ENCODE measurements at places on chromosomes 6 and 20.

DNA sequence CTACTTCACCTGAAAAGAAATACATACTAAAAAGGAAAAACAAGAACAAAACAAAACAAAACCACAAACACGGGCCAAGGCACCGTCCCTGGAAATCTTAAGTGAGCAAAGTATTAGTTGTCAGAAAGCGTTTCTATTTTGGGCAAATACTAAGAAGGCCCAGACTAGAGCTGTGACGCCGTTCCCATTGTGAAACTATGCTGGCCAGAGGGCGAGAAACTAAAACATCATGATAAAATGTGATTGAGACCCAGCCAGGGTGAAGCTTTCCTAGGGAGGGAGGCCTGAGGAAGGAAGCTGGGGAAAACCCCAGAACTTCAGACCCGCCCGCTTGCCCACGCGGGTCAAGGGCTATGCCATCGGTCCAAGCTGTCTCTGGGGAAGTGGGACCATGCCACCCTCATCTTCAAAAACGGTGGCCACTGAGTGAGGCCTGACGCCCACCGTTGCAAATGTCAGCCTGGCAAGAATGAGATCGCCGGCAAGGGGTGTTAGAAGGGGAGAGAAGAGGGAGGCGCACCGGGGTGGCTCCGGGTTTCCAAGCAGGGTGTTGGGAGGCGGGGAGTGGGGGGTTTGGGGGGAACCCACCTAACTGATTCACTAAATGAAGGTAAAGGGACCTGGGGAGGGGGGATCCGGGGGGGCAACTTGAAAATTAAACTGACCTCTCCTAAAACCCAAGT, 1950.9 kb upstream of the DEFB115 start:
- DNase-seq, result no peak

GRCh38 chr20:10131732-10132345, 86.8 kb upstream of the SNAP25 start:
- DNase-seq, result no peak

DNA sequence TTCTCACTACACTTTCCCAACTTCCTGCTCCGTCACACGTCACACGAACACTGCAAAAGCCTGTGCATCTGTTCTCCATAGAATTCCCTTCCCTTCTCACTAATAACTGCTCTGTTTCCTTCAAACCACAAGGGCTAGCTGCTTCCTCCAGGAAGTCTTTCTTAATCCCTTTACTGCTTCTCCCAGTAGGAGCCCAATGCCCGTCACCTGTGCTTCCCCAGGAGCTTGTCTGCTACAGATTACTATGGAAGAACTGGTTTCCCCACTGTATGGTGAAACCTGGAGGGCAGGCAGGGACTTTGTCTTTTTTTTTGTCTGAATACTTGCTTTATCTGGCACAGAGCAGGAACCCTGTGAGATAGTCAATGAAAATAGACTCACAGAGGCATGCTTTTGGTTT, 444.7 kb upstream of the MAP3K7 start:
- DNase-seq, result no peak

DNA sequence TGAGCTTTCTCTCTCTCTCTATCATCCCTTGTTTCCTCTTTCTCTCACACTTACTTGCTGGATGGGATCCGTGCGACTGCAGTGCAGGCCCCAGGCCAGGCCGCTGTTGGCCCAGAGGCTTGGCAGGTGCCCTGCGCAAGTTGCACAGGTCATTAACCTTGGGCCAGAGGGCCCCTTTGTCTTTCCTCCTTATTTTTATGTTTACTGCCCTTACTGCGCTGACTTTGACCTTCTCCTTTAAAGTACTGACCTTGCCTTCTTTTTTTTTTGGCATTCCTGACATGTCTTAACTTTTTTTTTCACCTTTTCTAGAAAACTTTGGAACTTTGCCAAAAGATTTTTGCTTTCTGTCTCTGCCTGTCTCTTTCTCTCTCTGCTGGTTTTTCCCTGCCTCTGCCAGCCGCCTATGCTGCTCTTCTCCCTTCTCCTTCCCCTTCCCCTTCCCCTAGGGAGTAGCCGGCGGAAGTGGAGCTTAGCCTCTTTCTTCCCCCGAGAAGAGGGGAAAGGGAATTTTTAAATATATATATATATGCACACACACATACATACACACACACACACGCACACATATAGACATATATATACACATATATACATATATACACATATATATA, 59.6 kb upstream of the CDH4 start:
- DNase-seq, result no peak

DNA sequence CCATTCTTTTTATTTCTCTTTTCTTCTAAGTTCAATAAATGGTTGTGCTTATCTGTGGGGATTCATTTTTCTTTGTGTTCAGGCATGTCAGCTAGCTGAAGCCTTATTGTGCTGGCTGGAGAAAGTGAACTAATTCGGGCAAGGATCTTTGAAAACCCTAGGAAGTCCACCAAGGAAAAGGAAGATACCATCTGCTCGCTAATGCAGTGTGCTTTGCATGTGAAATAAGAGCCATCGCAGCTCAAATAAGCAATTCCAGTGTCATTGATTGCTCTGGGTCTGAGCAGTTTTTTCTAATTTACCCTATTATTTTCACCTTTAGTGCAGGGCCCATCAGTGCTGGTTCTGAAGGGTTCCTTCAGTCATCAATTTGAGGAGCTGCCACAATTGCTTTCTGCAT, 309.4 kb upstream of the SOX4 start:
- no peak for DNase-seq

GRCh38 chr6:146870760-146871159, 272.0 kb downstream of the ADGB start:
- no peak for DNase-seq

DNA sequence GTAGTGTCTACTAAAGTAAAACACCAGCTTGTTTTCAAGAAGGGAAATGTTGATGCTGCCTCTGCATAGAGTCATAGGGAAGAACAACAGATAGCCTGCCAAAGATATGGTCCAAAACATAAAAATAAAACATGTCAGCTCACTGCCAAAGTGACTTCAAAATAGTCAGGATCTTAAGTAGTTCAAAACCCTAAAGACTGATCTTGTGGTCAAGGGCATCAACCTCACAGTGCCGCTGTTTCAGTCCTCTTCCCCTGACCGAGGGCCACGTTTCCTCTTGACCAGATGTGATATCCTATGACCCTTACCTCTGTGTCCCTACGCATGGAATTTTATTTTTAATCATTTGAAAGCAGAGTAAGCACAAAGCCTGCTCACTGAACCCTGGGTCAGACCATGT, 104.2 kb upstream of the CNKSR3 start:
- DNase-seq, result no peak

GRCh38 chr6:158496700-158497099, 63.2 kb upstream of the TMEM181 start:
- no peak for DNase-seq

GRCh38 chr20:16760431-16761304, 12.5 kb downstream of the OTOR start:
- no peak for DNase-seq

DNA sequence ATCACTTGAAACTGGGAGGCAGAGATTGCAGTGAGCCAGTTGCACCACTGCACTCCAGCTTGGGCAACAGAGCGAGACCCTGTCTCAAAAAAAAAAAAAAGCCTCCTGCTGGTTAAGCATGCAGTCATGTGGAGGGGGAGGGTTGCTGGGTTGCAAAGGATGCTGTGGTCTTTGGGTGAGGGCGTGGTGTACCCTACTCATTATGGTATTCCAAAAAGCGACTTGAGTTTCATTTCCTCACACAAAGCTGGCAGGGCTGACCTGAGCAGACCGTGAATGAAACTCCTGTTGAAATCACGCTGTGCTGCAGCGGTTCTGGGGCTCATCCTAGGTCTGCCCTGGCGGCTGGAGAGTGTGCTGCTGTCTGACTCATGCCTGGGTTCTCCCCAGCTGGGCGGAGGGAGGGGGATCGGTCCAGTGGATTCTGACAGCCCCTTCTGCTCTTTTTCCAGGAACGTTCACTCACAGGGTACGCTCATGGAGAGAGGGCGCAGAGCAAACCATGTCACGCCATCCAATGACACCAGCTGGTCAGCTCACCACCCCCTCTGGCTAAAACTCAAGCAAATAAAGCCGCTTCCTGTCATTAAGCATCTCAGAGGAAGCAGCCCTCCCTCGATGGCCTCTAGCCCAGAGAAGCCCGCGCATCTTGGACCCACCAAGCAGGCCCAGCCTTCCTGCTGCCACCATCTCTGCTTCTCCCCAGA, 166.2 kb downstream of the SCML4 start:
- no peak for DNase-seq

GRCh38 chr6:167118839-167119238, 4.1 kb upstream of the CCR6 start:
- DNase-seq, result no peak

- DNase-seq, result no peak
Measured at GRCh38 chr20:574297-574942, 30.8 kb upstream of the CSNK2A1 start.

GRCh38 chr6:56947924-56948323, 7.0 kb upstream of the BEND6 start:
- DNase-seq, result no peak

DNA sequence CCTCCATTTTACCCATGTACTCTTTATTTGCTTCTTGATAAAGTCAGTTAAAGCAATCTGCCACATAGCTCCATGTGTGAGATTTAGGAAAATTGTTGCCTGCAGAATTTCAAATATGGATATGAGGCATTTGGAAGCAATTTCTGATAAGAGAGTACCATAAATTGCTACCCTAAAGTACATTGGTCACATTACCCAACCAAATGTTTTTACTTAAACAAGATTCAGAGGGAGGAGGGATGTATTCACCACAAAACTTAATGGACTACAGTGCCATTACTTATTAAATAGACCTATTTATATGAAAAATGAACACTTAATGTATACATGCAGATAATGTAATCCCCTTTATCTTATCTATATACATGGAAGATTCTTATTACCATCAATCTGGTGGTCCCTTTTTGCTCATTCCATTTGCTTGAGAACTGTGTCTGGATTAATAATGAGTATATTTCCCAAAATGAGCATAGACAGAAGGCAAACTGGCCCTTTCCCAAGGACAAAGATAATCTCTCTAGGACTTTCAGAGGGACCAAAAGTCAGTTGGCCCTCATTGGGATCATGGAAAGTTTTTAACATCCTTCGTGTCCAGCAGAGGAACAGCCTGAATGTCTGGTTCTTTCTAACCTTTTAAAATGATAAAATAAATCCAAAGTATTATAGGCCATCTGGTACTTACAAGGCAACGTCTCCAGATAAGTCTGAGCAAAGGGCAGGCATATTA, 526.4 kb downstream of the CBLN4 start:
- DNase-seq, result no peak

GRCh38 chr6:149084808-149085556, 232.5 kb upstream of the TAB2 start:
- DNase-seq, result no peak

- no peak for DNase-seq
Measured at GRCh38 chr6:22631091-22631490, 61.7 kb downstream of the HDGFL1 start.

GRCh38 chr20:46725186-46726165, 16.0 kb downstream of the SLC2A10 start:
- DNase-seq, result no peak

DNA sequence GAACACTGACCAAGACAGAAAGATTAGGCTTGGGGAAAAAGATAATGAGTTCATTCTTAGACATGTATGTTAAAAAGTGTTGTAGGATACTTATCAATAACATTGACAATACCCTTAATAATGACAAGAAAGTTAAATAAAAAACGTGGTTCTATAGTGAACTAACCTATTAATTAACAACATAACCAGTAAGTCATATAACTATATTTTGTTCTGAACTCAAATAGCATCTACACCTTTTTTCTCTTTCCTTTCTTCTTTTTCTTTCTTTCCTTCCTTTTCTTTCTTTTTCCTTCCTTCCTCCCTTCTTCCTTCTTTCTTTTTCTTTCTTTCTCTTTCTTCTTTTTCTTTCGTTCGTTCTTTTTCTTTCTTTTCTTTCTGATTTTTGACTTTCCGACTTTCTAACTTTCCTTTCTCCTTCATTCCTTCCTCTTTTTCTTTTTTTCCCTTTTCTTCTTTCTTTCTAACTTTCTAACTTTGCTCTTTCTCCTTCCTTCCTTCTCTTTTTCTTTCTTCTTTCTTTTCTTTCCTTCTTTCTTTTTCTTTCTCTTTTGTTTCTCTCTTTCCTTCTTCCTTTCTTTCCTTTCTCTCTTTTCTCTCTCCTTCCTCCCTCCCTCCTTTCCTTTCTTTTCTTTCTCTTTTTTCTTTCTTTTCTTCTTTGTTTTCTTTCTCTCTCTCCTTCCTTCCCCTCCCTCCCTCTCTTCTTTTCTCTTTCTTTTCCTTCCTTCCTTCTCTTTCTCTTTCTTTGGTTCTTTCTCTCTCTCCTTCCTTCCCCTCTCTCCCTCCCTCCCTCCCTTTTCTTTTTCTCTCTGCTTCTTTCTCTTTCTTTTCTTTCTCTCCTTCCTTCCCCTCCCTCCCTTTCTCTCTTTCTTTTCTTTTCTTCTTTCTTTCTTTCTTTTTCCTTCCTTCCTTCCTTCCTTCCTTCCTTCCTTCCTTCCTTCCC, 24.6 kb downstream of the PRSS35 start:
- DNase-seq, result no peak

GRCh38 chr6:149493761-149494320, 9.0 kb upstream of the ZC3H12D start:
- DNase-seq, result no peak

DNA sequence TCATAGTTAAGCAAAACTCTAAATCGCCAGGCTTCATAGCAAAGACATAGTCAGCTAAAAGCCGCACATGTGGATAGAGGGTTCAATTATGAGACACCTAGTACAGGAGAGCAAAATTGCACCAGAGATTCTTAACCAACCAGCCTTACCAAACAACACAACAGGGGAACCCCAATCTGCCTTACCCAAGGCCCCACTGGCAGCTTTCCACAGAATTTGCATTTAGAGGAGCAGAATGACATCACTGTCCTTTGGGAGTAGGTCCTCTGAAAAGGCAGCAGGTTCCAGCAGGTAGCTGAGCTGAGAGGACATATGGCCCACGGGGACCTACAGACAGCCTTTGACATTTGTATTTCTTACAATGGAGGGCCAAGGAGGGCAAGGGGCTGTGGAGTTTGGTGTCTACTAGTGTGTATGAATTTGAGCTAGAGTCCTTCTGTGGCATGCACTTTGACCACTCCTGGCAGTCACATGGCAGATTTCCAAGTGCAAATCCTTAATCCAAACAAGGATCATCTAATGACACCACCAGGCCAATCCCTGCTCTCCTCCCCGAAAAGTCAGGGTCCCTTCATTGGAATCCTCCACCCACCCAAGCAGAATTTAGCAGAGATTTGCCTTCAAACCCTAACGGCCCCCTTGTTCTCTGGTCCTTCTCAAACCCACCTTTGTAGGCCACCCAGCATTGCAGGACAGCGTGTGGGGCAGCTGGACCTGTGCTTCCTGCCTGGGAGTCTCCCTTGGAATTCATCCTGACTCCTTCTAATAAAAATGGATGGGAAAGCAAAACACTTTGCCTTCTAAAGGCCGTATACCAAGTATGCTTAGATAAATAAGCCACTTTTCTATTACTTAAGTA, 171.2 kb upstream of the SUPT3H start:
- no peak for DNase-seq

DNA sequence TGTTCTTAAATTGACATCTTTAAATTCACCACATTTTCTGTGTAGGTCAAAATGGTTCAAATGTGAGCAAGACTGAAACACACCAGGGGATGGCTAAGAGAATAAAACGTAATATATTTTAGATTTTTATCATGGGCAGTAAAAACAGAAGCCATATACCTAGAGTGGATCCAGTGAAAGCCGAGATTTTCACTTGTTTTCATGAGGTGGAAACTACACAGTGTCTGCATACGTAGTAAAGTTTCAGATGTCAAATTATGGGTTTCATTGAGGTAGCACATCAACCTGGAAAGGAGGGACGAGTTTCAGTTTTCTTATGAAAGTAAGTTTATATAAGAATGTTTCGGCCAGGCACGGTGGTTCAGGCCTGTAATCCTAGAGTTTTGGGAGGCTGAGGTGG, 25.9 kb downstream of the METTL24 start:
- DNase-seq, result no peak

Measured in activated CD8-positive, alpha-beta memory T cell treated with anti-CD3 and anti-CD28 coated beads for 1 hour (primary cell).